ENCODE measurements at places on chromosomes 7 and 10.

DNA sequence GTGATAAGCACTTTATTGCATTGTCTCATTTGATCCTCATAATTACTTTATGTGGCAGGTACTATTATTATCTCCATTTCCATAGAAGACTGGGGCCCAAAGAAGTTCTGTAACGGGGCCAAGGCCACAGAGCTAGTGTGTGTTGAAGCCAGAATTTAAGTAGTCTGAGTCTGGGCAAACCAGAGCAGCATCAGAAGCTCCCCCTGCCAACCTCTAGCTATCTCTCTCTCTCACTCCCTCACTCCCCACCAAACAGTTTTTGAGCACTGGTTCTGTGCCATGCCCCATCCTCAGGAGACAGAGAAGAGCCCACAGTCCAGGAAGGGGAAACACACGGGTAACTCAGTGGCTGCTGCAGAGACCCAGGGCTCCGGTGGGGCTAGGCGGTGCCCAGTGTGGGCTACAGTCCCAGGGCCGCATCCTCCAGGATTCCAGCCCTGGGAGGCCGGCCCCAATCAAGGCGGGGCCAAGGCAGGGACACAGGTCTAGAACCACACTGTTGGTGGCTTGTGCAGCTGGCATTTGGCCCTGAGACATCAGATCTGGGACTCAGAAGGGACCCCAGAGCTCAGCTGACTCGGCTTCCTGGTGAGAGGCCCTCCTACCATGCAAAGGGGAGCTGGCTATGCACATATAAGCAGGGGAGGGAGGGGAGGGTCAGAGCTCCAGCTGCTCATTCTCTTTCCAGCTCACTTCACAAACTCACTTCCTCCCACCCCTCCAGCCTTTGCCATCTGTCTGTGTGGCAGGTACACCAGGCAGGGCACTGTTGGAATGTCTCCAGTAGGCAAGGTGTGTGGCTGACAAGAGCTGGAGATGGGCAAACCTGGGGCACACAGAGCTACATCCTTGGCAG, 34.4 kb downstream of the COL13A1 start:
- no peak for DNase-seq

- no peak for DNase-seq
Observed at GRCh38 chr10:116766837-116767634, 24.7 kb upstream of the HSPA12A start.

GRCh38 chr7:23334482-23335056, 35.4 kb downstream of the MALSU1 start:
- DNase-seq = no peak

DNA sequence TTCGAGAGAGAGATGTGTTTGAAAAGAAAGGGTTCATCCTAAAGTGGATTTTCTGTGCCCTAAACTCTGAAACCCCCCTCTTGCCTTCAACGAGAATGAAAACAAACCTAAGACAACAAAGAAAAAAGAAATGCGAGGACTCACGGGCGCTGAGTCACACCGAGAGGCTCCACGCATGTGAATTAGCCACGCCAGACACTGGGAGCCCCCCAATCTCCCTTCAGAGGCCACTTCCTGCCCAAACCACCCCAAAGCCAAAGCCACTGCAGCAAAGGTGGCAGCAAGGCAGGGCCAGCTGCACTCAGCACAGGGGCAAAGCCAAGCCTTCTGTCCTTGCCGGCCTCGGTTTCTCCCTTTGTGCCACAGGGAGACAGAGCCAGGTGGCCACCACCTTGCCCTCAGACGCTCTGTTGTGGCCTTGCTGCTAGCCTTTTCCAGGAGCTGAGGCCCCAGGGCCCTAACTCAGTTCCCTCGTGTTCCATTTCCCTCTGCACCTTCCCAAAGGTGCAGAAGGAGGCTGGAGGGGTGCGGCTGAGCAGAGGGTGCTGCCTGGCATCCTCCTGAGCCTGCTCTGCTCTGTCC, 93.3 kb downstream of the FAM53B start:
- DNase-seq = peak; percentile 45

DNA sequence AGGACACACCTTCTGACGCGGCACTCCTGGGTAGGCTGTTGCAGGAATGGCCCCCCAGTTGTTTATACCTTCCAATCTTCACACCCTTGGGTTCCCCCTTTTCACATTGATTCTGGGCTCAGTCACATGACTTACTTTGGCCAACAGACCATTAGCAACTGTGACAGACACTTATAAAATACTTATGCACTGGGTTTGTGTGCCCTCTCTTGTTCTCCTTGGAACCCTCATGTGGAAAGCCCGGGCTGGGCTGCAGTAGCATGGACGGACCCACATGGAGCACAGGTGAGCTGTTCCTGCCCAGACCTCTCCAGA, 69.0 kb downstream of the ATXN7L1 start:
- no peak for DNase-seq

GRCh38 chr10:101745074-101745696, 30.7 kb downstream of the FGF8 start:
- no peak for DNase-seq

DNA sequence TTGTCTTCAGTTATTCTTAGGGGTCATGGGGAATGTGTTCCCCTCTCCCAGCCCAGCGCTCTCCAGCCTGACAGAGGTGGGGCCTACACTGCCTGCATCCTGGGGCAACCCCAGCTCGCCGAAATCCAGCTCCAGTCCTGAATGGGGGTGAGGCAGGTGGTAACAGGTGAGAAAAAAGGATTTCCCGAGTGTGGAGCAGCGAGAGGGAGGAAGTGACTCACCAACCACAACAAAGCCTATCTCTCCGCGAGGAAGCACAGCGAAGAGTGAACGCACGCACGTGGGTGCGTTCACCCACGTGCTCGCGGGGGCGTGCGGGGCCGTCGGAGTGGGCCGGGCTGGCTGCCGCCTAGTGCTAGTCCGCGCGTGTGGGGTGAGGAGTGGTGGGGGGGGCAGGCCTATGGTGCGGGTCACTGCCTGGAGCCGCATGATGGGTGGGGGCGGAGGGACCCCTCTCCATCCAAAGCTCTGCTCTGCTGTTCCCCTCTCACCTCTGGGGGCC, 855 bp upstream of the PALD1 start:
- DNase-seq = peak; percentile 51

DNA sequence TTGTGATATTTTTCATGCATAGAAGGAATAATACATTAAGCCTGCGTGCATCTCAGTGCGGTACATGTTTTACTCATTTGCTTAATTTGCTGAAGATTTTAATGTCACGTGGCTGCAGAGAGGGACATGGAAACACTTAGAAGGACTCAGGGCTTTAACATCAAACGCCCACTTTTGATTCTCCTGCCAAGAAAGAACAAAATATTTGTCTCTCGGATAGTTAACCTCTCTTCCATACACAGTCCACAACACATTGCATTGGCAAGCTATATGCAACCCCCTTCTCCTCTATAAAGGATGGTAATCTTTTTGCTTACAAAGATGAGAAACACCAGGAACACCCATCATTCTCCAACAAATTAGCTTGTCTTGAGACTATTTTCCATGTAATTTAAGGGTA, 148.0 kb upstream of the NRP1 start:
- no peak for DNase-seq

GRCh38 chr7:12226756-12227155, 15.7 kb downstream of the TMEM106B start:
- no peak for DNase-seq

- DNase-seq = no peak
Observed at GRCh38 chr10:80203835-80204676, 1.3 kb downstream of the ANXA11 start.

- no peak for DNase-seq
Observed at GRCh38 chr7:128323040-128323439, 20.7 kb downstream of the RBM28 start.

DNA sequence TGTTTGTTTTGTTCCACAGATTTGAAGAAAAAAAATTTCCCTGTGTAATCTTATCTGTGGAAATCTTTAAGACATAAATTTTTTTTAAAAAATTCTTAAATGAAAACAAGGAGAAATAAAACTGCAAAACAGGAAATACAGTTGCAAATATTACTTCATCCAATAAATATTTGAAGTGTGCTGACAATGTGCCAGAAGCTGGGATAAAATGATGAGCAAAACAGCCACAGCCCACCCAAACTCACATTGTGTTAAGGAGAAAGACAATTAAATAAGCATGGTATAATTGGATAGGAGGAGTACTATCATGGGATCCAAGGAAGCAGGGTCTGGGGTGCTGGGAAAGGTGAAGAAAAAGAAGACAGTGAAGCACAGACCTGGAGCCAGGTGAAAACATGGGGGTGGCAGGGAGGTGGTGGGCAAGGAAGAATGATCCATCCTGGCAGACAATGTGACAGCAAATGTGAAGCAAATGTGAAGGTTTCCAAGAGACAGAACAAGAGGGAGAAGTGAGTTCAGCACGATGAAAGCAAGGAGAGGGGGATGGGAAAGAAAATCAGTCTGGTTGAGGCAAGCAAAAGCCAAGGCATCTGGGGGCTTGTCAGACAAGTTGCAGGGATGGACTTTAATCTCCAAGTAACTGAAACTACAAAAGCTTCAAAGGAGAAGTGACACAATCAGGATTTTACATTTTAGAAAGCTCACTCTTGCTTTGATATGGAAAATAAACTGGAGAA, 135.9 kb downstream of the HIBADH start:
- no peak for DNase-seq
